Hippocampal formation (tissue), 2 donors: ENCODE measurements at places on chromosomes 6 and 20.

DNA sequence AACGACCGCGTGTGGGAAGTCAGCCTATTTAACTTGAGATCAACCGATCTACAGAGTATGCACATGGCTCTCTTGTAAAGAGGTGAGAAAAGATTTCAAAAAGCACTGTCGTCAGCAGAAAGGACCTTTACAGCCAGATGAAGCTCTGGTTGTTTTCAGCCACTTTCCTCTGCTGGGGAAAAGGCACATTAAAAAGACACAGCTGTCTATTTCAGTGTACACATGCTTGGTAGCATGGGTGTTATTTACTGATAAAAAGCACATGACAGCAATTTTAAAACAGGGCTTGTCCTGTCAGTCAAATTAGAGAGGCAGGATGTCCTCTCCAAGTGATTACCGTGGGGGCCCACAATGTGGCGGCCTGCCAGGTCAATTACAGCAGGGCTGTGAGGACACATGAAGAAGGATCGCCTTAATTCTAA is 188.9 kb downstream of the PRKN start:
- DNase-seq: no peak

GRCh38 chr6:113292646-113293422 is 564.3 kb upstream of the MARCKS start:
- no peak for DNase-seq

- DNase-seq: no peak
Observed at GRCh38 chr6:16855460-16855859, 94.2 kb upstream of the ATXN1 start.

DNA sequence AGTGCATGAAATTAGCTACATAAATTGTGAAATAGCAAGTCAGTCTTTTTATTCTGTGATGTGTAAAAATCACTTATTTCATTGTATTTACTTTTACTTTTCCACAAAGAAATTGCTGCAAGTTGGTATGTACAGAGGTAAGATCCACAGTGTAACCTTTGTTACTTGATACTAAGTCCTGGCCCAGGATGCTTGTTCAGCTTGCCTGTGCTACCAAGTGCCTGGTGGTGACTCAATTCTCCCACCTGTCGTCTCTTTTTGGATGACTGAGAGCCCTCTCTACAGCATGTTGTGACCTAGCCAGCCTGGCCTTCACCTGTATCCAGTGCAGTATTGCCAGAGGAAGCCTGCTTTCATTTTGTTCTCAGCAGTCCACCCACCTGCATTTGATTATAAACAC is 54.9 kb downstream of the ANKRD6 start:
- no peak for DNase-seq

DNA sequence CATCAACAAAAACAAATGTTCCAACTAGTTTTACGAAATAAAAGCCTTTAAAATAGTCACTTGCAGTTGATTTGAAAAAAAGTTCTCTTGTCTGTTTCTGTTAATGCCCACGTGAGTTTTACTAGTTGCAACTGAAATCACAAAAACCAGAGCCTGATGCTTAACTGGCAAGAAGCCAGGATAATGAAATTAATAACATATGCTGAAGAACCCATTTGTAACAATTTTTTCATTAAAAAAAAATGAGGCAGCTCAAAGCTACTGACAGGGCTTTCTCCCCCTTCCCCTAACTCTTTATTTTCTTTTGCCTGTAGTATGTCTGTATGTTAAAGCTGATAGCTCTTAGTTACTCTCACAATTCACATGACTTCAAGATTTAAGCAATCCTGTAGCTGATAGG is 132.7 kb upstream of the EYA4 start:
- DNase-seq: no peak

DNA sequence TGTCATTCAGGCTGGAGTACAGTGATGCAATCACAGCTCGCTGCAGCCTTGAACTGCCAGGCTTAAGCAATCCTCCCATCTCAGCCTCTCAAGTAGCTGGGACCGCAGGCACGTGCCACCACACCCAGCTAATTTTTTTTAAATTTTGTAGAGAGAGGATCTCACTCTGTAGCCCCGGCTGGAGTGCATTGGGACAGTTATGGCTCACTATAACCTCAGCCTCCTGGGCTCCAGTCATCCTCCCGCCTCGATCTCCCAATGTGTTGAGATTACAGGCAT is 86.5 kb downstream of the SERAC1 start:
- DNase-seq: no peak

- no peak for DNase-seq
Observed at GRCh38 chr20:50484271-50484976, 25.8 kb upstream of the PTPN1 start.

DNA sequence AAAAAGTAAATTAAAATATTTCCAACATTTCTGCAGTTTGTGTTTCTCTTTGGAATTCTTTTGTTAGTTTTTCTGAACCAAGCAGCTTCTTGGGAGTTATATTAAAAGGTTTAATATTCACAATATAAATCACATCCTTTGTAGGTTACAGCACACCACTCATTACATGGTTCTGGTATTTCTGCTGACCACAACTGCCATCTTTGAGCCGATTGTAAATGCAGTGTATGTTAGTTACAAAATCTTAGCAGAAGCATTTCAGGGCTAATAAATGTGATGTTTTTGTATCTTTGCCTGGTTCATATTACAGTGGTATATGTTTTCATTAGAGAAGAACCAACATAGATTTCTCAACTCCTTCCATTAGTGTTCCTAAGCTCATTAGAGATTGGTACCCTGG is 19.1 kb upstream of the TSHZ2 start:
- DNase-seq: no peak

- no peak for DNase-seq
Observed at GRCh38 chr6:37848371-37848770, 28.8 kb downstream of the ZFAND3 start.

- DNase-seq: no peak
Observed at GRCh38 chr6:138485005-138485545, 14.2 kb downstream of the NHSL1 start.

DNA sequence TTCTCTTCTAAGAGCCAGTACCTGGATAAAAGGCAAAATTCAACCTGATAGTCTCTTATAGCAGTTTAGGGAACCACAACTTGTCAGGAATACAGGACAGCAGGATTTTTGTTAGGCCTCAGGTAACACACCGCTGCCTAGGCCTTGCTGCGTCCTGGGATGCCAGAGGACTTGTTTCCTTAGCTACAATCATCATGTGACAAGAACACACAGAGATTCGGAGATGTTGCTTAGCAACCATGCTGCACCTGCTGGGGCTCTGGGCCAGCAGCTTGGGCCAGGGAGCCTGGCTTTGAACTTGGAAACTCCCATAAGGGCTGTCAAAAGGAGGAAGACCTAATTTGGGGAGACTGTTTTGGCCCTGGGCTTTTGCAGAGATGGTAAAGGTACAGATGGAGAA is 36.1 kb upstream of the CHD6 start:
- no peak for DNase-seq

- DNase-seq: no peak
Observed at GRCh38 chr20:24718696-24719095, 230.4 kb upstream of the CST7 start.

GRCh38 chr20:4950841-4951240 is 50.5 kb downstream of the SLC23A2 start:
- DNase-seq: no peak

GRCh38 chr6:54970337-54970736 is 123.8 kb downstream of the FAM83B start:
- no peak for DNase-seq

GRCh38 chr20:34945315-34946077 is 10.1 kb downstream of the GSS start:
- DNase-seq: no peak

- DNase-seq: peak; percentile 34
Observed at GRCh38 chr6:39430871-39431523, 108.5 kb upstream of the KCNK16 start.

GRCh38 chr6:132392792-132393191 is 8.5 kb downstream of the MOXD1 start:
- DNase-seq: no peak

DNA sequence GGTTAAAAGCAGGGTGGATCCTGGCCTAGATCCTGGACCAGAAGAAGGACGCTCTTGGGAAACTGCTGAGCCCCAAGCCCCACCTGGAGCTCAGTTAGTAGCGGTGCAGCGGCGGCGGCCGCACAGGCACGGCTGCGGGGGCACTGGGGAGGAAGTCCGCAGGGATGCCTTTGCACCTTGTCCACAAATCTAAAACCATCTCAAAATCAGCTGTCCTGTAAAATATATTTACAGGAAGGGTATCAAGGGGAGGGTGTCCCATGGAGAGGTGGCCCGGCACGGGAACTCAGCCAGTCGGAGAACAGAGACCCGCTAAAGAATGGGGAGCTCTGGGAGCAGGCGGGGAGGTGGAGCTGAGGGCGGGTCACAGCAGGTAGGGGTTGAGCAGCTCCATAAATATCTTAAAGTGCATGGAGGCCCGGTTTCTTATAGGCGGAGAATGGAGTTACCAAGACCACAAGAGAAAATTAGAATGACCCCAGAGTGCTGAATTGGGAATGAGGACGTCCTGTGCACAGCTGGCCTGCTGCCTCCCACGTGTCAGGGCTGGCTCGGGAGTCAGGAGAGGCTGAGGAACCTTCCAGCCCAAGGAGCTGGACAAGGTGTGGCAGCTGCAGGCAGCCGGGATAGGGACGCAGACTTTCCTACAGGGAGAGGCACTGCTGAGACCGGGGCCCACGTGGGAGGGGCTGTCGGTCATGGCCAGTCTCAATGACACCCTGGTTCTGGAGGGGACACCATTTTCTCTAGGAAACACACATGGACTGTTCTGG is 8.0 kb downstream of the MTG2 start:
- DNase-seq: no peak

DNA sequence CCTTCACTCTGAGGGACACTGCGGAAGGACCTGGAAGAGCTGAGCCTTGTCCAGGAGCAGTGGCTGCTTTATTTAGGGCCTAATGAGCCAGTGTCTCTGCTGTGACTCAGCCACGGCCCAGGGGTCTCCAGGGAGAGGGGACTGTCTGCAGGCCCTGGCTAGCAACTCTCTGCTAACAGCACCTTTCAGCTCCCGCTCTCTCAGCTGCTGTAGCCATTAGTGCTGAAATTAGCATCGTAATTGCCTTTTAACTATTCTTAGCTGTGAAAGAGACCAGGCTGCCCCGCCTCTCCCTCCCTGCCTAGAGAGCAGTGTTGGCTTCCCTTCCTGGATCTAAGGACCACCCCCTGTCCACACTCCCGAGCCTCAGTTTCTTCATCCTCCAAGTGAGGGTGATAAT is 53.1 kb upstream of the SLC32A1 start:
- DNase-seq: no peak

- DNase-seq: no peak
Observed at GRCh38 chr6:15961635-15962448, 167.0 kb upstream of the MYLIP start.

GRCh38 chr20:56626367-56627121 is 2.6 kb upstream of the TFAP2C start:
- DNase-seq: no peak

DNA sequence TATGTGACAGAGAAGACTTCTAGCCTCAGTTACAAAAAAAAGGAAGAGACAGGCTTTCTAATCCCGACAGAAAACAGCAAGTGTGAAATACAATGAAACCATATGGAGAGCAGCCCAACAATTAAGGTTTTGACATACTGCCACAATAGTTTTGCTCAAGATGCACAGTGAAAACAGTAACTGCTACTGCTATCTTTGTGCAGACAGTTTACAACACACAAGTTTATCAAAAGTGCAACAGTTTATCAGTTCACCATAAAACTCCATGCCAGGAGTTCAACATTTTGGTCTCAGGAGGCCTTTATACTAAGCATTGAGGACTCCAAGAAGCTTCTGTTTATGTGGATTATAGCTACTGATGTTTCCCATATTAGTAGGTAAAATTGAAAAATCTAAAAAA is 37.6 kb downstream of the GOPC start:
- no peak for DNase-seq

DNA sequence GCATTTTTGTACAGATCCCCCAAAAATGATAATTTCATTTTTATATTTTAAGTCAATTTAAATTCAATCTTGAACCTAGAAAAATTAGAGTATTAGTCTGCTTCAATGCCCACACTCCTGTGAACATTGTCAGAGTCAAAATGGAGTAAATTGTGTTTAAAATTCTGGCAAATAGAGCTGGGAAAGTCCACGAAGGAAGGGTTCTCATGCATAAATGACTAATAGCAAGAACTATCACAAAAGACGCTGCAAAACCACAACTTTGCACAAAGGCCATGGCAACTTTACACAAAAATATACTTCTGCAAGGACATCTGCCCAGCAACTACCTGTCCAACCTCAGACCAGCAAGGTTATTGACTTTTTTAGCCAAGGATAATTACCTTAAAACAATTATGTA is 203.2 kb upstream of the SMLR1 start:
- DNase-seq: no peak

GRCh38 chr6:162887981-162888689 is 160.4 kb downstream of the PACRG start:
- DNase-seq: no peak

GRCh38 chr6:6610031-6610591 is 21.6 kb downstream of the LY86 start:
- DNase-seq: no peak

DNA sequence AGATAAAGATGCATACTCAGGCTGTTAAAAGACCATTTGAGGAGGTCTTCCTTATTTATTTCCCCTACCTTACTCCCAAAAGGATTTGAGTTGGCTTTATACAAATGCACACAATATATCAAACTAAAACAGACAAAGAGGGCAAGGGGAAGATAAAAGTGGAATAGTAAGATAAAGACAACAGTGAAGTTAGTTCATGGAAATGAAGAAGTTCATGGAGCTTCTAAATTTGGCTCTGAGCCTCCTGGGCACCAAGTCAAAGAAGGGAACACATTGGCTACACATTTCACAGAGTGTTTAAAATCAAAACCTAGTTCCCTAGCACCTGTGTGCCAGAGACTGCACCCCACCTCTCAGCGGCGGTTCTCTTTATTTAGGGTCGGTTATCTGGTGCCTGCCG is 25.8 kb upstream of the ARMC2 start:
- no peak for DNase-seq

GRCh38 chr6:166618866-166619761 is 7.9 kb downstream of the RPS6KA2 start:
- no peak for DNase-seq

- DNase-seq: no peak
Observed at GRCh38 chr6:11598687-11599086, 61.1 kb downstream of the TMEM170B start.

- DNase-seq: no peak
Observed at GRCh38 chr20:58893355-58894120, 41.0 kb downstream of the GNAS start.

GRCh38 chr6:156866220-156867015 is 89.2 kb downstream of the ARID1B start:
- DNase-seq: peak; percentile 36

- DNase-seq: no peak
Observed at GRCh38 chr6:89970072-89970471, 75.8 kb downstream of the GJA10 start.

DNA sequence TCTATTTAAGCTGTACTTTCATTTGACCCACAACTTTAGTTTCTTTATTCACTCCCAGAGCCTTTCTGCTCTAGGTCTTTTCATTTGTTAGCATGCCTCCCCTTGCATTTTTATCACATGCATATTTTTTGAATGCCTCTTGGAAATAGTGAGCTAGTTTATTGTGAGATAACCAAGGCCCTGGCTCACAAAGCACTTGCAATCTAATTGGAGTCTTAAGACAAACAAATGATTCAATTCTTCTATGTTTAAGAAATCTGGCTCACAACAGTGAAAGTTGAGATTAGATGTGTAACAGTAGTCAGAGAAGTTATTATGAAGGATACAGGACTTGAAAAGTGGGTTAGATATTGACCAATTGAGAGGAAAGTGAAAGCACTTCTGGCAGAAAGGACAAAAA is 173.4 kb downstream of the MOXD1 start:
- DNase-seq: no peak
